ENCODE measurements at places on chromosomes 3 and 15.
A peak's percentile ranks its signal among the peaks of the same experiment; 100 is the strongest.

GRCh38 chr3:145807990-145808389 lies 353.0 kb downstream of the PLOD2 start:
- DNase-seq = no peak

- DNase-seq = no peak
Observed at GRCh38 chr3:73426606-73427005, 198.1 kb downstream of the PDZRN3 start.

DNA sequence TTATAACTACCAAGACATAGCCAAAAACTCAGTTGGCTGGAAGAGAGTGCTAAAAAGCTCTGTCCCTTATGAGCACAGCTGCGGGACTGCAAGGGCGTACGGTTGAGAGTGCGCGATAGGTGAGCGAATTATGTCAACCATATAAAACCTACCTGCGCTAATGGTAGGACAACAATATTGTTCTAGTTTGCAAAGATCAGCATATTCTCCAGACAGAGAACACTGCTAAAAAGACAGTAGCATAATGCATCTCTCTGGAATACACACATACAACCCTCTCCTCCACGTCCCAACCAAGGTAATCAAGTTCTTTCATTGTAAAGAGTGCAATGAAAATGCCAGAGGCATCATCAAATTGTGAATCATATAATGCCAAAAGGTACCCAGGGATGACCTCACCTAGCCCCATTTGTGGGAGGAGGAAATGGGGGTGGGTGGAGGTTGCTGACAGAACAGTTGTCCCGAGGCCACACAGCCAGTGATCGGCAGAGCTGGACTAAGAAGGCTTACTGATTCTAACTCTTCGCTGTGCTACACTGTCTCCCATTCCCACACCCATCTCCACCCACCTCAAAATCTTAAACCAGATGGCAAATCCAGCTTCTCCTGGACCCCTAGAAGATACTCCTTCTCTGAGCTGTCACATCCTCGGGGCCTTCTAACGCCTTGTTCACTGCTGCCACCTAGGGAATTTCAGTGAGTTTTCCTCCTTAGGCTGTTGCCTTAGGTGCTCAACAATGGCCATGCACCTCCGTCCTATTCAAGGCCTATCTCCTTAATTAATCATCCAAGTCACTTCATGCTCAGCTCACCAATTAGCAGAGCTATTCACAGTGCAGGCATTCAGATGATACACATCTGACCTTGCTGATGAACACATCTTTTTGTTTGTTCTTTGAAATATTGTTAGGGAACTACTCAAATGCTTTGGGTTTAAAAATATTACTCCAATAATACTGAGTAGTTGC lies 60.7 kb downstream of the RPL22L1 start:
- no peak for DNase-seq

DNA sequence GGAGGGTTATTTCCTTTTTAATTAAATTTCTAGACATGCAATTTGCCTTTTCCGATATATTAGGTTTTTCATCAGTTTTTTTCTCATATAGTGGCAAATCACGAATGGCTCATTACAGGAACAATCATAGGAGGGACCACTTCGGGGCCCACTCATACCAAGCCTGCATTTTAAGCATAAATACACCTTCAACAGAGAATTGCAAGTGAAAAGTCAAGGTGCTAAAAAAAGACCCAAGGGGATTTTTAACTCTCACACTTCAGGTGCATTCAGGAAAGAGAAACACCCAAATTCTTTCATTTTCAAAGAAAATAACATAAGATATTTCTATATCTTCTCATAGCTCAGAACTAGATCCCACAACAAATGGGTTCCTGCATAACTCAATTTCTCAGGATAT lies 979.6 kb upstream of the NR2F2 start:
- DNase-seq = no peak

- DNase-seq = no peak
Observed at GRCh38 chr15:93189561-93189960, 100.5 kb upstream of the RGMA start.

DNA sequence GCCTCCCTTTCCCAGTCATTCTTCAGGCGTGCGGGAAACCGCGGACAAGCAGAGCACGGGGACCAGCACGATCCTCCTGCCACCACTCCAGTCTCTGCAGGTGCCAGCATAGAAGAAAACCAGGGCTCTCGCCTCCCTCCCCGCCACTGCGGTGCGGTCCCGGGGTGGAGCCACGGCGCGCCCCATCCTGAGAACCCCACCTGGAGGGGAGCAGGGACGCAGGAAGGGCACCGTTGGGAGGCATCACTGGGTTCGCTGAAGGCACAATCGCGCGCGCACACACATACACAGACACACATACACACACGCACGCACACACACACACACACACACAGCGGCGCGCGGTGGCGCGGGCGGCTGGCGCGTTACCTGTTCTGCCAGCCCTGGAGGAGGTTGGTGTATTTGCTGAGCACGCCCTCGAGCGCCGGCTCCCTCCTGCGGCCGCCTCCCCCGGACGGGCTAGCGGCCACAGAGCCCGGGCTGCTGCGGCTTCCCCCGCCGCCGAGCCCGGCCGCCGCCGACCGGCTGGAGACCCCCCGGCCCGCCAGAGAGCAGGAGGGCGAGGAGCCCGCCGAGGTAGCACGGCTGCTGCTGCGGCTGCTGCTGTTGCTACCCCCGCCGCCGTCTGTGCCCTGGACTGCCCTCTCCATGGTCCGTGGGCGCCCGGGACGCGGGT lies 394 bp downstream of the OSBPL10 start:
- no peak for DNase-seq

- peak; percentile 28 for DNase-seq
Observed at GRCh38 chr3:10164546-10165393, at the start of gene IRAK2. TSS of gene IRAK2 (plus strand) at chr3:10164919. CDS start at chr3:10164955, 36 bp downstream.

GRCh38 chr3:147341727-147342126 lies 64.6 kb downstream of the ZIC4 start:
- DNase-seq = no peak
